Retinal pigment epithelial cell (primary cell): ENCODE measurements at places on chromosomes 16 and 17.
A peak's percentile ranks its signal among the peaks of the same experiment; 100 is the strongest.

- no peak for DNase-seq
Measured at GRCh38 chr17:58136669-58137279, 11.4 kb upstream of the OR4D1 start.

- no peak for DNase-seq
Measured at GRCh38 chr17:51820252-51820651, 338.3 kb downstream of the CA10 start.

DNA sequence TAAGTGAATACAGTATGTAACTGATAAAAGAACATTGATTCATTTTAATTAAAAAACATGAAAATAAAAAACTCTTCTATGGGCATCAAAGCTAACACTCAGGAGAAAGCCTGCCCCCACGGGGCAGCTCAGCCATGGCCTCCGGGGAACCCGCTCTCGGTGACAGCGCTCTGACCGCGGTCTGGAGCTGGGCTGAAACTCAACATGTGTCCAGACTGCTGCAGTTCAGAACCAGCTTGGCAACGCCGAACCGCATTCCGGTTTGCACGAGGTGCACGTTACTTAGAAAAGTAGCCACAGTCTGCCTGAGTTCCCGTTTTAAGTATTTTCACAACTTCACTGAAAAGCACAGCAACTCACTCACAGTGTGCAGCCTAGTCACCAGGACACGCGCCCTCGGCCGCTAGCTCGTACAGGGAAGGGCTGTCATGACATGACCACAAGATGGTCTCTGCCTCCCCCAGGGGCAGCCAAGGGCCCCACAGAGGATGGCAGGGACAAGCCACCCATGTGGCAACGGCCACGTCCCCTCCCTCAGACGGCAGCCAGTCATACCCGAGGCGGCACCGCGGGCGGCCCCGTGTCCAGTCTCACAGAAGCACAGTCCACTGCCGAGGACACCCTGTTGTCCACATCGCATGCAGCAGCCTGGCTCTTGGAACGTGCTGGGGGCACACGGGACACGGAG lies 77.1 kb upstream of the METRNL start:
- no peak for DNase-seq

DNA sequence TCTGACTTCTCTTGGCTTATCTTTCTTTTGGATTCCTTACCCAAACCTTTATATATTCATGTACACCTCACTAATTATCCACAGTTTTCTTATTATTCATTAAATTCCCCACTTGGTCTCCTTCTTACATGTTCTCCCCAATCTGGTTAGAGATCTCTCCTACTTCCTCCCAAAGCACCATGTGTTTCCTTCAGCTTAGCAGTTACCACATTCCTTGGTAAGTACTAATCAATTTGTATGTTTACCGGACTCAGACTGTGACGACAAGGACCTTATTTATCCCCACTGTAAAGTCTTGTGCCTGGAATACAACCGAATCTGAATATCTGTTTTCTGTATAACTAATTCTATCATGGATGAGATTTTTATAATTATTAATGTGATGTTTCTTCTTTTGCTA lies 389.5 kb downstream of the KCNJ2 start:
- DNase-seq, result peak; percentile 34

GRCh38 chr17:70653850-70654249 lies 484.5 kb downstream of the KCNJ2 start:
- DNase-seq, result no peak

DNA sequence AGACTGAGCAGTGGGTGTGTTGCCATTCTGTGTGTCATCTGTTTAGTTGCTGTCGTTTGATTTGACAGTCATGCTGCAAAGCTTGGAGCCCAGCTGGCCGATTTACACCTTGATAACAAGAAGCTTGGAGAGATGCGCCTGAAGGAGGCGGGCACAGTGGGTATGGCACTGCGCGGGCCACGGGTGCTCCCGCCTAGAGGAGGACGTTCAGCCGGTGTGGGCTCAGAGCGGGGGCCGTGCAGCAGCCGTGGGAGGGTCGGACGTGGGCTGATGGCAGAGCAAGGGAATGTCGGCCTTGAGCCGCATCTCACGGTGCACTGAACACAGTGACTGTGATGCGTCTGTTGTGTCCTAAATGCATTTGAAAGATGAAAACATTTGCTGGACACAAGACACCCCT lies 3.7 kb downstream of the FN3KRP start:
- no peak for DNase-seq

- no peak for DNase-seq
Measured at GRCh38 chr17:37430051-37430627, 23.5 kb downstream of the TADA2A start.

DNA sequence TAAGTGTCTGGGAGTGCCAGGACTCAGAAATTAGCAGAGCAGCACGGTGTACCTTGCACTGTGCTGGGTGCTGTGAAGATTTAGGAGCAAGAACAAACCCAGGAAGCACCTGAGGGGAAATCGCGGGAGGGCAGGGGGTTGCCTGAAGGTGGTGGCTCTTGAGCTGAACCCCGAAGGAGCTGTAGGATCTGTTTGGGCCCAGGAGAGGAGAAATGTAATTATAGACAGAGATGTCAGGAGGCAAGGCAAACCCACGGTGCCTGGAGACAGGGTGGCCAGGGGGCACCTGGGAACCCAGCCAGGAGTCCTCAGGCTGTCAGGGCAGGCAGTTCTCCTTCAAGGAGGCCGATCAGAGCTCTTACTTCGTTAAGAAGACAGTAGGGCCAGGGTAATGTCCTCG lies 109.1 kb downstream of the C16orf78 start:
- DNase-seq, result no peak

- no peak for DNase-seq
Measured at GRCh38 chr17:69907132-69907847, 167.7 kb upstream of the KCNJ16 start.

- no peak for DNase-seq
Measured at GRCh38 chr17:56141046-56141839, 12.0 kb upstream of the ANKFN1 start.

GRCh38 chr17:34386343-34386696 lies 23.3 kb upstream of the CCL1 start:
- no peak for DNase-seq

- no peak for DNase-seq
Measured at GRCh38 chr17:79184219-79184618, 109.6 kb downstream of the ENGASE start.

DNA sequence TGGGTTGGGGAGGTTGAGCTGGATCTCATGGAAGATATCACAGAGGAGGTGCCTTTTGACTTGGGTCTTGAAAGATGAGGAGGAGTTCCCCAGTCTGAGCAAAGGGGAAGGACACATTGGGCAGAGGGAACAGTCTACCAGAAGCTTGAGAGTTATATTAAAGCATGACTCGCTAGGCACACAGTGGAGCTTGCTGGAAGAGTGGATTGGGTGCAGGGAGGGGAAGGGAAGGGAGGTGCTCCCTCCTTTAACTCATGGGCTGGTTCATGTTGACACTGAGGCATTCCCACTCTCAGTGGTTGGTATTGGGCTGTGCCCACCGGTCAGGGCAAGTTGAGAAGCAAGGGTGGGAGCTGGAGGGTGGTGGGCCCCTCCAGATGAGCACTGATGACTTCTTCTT lies 5.9 kb downstream of the TMEM98 start:
- no peak for DNase-seq
